ENCODE measurements at places on chromosomes 3 and 15.
A peak's percentile ranks its signal among the peaks of the same experiment; 100 is the strongest.

DNA sequence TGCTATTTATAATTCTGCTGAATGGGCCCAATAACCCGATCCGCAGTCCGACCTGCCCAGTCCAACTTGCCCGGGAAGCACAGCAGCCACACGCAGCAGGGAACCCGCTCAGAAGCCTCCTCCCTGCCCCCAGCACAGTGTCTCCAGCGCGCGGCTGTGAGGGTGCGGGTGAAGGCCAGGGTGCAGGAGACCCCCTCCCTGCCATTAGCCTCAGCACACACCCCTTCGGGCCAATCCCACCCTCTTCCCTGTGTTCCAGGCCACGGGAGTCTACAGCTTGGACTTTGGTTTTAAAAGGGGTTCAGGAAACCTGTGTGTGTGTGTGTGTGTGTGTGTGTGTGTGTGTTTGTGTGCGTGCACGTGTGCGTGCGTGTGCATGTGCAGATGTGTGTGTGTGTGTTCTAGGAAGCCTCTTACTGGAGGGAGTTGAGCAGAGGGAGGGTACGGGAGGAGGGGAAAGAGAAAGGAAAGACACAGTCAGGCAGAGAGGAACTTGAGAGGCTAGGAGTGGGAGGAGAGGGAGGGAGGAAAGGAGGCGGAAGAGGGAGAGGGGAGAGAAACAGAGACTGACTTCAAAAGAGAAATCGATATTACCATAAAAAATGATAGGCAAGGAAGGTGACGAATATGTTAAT lies 34.2 kb downstream of the ATP2B2 start:
- DNase-seq, result no peak

GRCh38 chr3:135329479-135329878 lies 534.4 kb downstream of the EPHB1 start:
- peak; percentile 55 for DNase-seq

GRCh38 chr3:108357042-108357441 lies 60.7 kb downstream of the HHLA2 start:
- no peak for DNase-seq

- no peak for DNase-seq
These were observed 312.5 kb downstream of the C3orf38 start for GRCh38 chr3:88462230-88462629.

- no peak for DNase-seq
These were observed 243.8 kb upstream of the PEX5L start for GRCh38 chr3:180280555-180280954.

DNA sequence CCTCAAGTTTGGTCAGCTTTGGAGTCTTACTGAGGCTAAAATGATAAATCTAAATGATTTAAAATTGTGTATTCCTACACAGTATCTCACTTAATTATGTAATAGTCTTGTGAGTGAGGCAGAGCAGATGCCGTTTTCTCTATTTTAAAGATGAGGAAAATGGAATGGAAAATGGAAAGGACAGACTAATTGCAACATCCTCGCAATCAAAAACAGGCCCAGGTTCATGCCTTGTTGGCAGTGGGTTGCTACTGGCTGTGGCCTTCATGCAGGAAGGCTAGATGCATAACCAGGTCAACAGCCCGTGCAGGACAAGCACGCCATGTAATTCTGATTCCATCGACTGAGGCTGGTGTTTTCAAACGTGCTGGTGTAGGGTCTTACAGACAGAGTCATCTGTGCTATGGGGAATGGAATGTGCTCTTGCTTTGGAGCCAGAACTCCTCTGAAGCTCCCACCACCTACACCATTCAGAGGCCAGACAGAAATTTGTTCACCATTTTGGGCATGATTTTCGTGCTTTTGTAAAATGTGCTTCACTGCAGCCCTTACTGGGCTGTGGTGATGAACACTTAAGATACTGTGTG lies 37.9 kb downstream of the MLH1 start:
- DNase-seq, result no peak

DNA sequence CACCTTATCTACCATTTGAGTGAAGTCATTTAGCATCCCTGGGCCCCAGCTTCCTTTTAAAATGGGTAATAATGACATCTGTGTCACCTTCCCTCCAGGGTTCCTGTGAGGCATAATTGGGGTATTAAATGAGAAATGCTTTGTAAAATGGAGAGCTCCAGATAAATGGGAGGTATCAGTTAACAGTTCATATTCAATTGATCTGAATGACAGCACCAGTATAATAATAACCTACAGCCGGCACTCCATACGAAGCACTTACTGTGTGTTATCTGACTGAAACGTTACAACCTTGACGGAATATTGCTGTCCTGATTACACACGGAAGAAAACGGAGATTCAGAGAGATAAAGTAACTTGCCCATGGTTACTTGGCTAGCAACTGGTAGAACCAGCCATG lies 53.6 kb downstream of the BHLHE40 start:
- DNase-seq, result no peak

- no peak for DNase-seq
These were observed 55.6 kb upstream of the LINGO1 start for GRCh38 chr15:77688266-77688665.

DNA sequence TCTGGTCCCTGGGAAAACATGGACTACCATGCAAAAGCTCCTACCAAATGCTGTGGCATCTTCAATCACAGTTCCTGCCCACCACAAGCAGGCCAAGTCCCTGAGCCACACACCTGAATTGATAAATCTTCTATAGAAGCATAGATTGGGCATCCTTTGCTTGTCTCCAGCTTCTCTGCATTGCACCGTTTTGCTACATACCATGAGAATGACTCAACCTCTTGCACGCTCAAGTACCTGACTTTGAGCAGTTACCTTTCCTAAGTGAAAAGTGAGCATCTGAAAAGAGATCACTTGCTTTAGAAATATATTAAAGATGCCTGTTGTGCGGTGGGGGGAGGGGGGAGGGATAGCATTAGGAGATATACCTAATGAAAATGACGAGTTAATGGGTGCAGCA lies 31.3 kb downstream of the GATM start:
- DNase-seq, result no peak

GRCh38 chr15:57865294-57865693 lies 158.8 kb downstream of the POLR2M start:
- DNase-seq, result no peak

GRCh38 chr3:31095255-31095654 lies 200.8 kb upstream of the GADL1 start:
- DNase-seq, result no peak

DNA sequence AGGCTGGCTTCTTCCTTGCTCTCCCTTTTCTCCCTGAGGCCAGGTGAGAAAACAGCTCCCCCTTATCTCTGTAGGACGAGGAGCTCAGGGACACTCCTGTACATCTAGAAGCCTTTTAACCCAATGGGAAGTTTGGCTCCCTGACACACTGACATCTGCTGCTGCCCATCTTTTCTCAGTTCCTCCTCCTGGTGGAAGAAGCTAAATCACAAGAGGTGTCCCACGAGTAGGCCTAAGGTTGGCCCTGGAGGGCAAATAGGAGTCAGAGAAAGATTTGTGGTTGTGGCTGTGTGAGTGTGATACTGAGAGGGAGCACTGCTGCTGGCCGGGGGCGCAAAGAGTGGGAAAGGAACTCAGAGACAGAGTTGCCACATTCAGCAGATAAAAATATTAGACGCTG lies 49.5 kb downstream of the ARHGAP31 start:
- no peak for DNase-seq

GRCh38 chr15:96264801-96265515 lies 65.5 kb upstream of the NR2F2 start:
- no peak for DNase-seq

- no peak for DNase-seq
These were observed 171.5 kb downstream of the SLC9A9 start for GRCh38 chr3:143676747-143677146.

- DNase-seq, result no peak
These were observed 95.9 kb upstream of the RNF7 start for GRCh38 chr3:141642215-141642614.

- no peak for DNase-seq
These were observed 33.9 kb upstream of the MED12L start for GRCh38 chr3:151051533-151051932.

DNA sequence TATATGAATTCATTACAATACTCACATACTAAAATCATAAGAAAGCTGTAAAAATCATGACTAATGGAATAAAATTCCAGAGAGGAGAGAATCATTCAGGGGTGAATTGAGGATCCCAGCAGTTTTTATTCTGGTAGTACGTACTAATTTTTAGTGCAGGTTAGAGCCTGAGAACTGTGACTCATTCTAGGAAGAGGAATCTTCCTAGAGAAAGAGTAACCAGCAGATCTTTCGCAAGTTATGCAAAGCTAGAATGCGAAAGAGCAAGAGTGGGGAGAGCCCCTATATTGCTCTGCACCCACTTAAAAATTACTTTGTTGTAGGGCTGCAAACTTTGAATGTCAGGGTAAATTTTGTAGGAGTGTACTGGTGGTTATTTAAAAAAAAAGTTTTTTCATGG lies 303.6 kb upstream of the ARPP21 start:
- DNase-seq, result no peak

GRCh38 chr15:56205061-56205876 lies 38.4 kb downstream of the RFX7 start:
- DNase-seq, result no peak

DNA sequence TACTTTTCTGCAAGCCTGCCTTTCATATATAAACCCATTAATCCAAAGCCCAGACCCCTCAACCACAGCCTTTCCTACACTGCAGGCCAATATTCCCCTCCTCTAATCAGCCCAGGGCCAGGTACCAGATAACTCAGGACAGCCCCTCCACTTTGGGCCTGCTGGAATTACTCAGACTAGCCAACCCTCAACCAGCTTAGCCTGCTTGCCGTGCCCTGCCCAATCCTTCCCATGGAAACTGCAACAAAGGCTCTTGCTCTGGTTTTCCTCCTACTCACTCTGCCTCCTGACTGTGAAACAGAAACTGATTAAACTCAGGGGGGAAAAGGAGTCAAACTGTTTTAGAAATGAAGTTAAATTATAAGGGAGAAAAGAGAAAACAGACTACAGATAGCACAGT lies 248.1 kb downstream of the KLF13 start:
- no peak for DNase-seq

GRCh38 chr15:43922021-43922420 lies 95.2 kb downstream of the WDR76 start:
- no peak for DNase-seq

GRCh38 chr3:64395490-64395889 lies 170.2 kb upstream of the PRICKLE2 start:
- no peak for DNase-seq

DNA sequence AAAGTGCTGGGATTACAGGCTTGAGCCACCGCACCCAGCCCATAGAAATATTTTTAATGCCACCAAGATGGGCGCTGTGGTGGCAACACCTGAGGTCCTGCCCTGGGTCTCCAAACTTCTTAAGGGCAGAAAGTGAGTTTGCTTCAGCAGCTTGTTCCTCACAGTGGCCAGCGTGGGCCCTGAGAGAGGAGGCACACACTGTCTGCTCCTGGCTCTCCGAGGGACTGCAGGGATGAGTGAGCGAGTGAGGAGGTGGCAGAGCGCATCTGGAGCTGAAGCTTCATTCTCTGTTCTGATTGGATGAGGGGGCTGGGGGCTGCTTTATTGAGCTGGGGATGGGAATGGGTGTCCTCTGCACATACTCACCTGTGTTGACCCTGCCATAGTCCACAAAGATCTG lies 57.6 kb upstream of the RAB6B start:
- DNase-seq, result no peak

DNA sequence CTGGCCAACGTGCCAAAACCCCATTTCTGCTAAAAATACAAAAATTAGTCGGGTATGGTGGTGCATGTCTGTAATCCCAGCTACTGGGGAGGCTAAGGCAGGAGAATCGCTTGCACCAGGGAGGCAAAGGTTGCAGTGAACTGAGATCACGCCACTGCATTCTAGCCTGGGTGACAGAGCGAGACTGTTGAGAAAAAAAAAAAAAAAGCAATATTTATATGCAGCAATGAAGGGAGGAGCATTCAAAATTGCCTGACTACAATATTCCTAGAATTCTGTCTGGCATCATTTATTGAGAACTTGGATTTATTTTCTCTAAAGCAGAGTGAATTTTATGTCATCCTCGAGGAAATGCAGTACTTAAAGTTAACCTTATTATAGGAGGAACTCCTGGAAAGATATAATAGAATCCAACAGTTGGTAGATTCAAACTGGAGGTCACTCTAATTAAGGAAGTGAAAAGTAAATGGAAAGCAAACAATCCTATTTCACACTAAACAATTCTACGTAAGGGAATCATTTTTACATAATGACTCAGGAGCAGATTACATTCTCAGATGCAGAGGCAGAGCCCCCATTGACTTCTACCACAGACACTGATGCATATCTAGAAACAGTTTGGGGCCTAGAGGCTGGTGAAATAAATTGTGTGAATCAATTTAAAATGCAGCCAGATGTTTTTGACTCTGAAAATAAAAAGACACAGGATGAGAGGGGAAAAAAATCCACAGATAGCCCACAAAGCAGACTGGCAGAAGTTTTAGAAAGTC lies 82.1 kb upstream of the FHIT start:
- no peak for DNase-seq

GRCh38 chr3:32109256-32109655 lies 2.8 kb downstream of the GPD1L start:
- peak; percentile 91 for DNase-seq

DNA sequence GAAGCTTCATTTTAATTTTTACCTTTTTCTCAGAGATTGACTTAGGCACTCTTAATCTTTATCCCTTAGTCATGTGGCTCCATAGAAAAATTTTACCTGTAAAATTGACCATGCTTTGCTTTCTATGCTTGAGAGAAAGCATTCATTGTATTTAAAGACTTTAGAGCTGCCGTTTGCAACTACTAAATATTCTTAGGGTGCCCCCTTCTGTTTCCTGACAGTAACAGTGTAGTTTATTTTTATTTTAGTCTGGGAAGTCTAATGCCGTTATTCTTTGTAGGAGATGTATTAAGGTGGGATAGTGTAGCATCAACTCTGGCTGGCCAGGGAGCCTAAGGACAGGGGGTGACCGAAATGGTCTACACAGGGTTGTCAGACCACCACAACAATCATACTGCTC lies 84.5 kb upstream of the SYNPR start:
- DNase-seq, result peak; percentile 44

DNA sequence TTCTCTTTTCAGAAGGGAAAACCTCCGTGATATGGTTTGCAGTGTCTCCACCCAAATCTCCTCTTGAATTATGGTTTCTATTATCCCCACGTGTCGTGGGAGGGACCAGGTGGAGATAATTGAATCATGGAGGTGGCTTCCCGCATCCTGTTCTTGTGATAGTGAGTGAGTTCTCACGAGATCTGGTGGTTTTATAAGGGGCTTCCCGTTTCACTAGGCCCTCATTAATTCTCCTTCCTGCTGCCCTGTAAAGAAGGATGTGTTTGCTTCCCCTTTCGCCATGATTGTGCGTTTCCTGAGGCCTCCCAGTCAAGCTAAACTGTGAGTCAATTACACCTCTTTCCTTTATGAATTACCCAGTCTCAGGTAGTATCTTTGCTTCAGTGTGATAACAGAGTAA lies 692.7 kb upstream of the GRM7 start:
- no peak for DNase-seq

DNA sequence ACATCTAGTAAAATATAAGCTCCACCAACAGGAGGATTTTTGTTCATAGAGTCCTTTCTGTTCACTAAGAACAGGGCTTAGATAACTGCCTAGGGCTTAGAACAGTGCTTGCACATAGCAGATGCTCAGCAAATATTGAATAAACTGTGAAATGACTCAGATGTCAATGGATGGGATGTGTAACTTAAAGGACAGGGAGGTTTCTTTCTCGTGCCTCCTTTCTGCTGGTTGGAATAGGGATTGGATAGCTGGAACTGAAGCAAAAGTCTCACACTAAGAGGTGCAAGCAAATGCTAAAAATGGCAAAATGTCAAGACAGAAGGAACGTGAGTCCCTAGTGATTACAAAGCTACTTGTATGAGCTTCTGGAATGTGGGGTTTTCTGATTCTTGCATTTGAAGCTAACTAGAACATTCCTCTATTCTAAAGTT lies 392.8 kb upstream of the WNT5A start:
- DNase-seq, result no peak

GRCh38 chr3:14402304-14402811 lies at the start of gene SLC6A6:
Gene SLC6A6, plus strand, starts transcription at chr3:14402606. Its CDS starts 41,029 bp downstream, at chr3:14443635.
- DNase-seq, result peak; percentile 78
